ENCODE measurements at places on chromosomes 2 and 18. TPM values are rescaled to one million over a fixed set of nuclear protein-coding genes. Genes with fewer than 3 reads are reported as not detected.
A peak's percentile ranks its signal among the peaks of the same experiment; 100 is the strongest.

- no peak overlapping the region for H3K4me3 ChIP-seq
- no peak overlapping the region for H3K27ac ChIP-seq
- no peaks in the 10 kb centered on the region for H3K36me3 ChIP-seq
- H3K4me1 ChIP-seq = no peaks in the 10 kb centered on the region
- DNase-seq = no peak
Measured at GRCh38 chr18:44411976-44412375, 268.7 kb upstream of the SETBP1 start.

GRCh38 chr2:39362595-39362994 is 74.5 kb downstream of the MAP4K3 start:
- H3K27ac ChIP-seq = no peak overlapping the region
- H3K27me3 ChIP-seq = peaks cover 12% of the 10 kb centered on the region
- H3K4me3 ChIP-seq = no peak overlapping the region
- no peak for DNase-seq
- peaks cover 63% of the 10 kb centered on the region for H3K36me3 ChIP-seq
- H3K4me1 ChIP-seq = peaks cover 46% of the 10 kb centered on the region

- H3K36me3 ChIP-seq = no peaks in the 10 kb centered on the region
- no peak for DNase-seq
- H3K4me1 ChIP-seq = peaks cover 24% of the 10 kb centered on the region
Measured at GRCh38 chr2:12619975-12620374, 96.8 kb upstream of the TRIB2 start.

GRCh38 chr2:232385660-232386489 is 7.3 kb downstream of the ALPP start:
- H3K4me3 ChIP-seq = peak overlapping the region; percentile 68
- H3K27me3 ChIP-seq = peaks cover 87% of the 10 kb centered on the region
- no peak for DNase-seq
- peaks cover 19% of the 10 kb centered on the region for H3K4me1 ChIP-seq
- H3K27ac ChIP-seq = no peak overlapping the region
- no peaks in the 10 kb centered on the region for H3K36me3 ChIP-seq

GRCh38 chr18:44370861-44371260 is 309.8 kb upstream of the SETBP1 start:
- H3K36me3 ChIP-seq = peaks cover 37% of the 10 kb centered on the region
- no peak overlapping the region for H3K4me3 ChIP-seq
- no peak for DNase-seq
- peaks cover 4% of the 10 kb centered on the region for H3K27me3 ChIP-seq

DNA sequence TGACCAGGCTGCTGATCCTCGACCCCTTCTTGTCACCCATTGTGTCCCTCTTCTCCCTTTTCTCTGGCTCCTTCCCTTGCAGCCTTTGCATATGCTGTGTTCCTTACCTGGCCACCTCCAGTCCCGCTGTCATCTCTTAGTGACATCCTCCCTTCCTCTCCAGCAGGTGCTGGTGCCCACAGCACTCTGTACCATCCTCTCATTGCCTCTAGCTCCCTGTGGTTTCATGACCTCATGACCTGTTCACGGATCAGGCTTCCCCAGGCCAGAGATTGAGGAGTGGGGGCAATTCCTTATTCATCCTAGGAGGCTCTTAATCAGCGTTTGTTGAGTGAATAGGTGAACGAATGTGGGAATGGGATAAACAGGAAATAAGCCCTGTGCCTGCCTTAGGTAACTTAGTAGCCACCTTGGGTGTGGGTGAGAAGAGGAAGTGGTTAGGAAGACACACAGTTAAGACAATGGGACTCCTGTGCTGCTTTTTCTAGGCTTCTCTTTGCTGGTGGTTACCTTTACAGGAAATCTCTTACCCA is 35.5 kb downstream of the ITGA6 start:
- no peak overlapping the region for H3K27ac ChIP-seq
- peaks cover 16% of the 10 kb centered on the region for H3K36me3 ChIP-seq
- H3K4me3 ChIP-seq = no peak overlapping the region

DNA sequence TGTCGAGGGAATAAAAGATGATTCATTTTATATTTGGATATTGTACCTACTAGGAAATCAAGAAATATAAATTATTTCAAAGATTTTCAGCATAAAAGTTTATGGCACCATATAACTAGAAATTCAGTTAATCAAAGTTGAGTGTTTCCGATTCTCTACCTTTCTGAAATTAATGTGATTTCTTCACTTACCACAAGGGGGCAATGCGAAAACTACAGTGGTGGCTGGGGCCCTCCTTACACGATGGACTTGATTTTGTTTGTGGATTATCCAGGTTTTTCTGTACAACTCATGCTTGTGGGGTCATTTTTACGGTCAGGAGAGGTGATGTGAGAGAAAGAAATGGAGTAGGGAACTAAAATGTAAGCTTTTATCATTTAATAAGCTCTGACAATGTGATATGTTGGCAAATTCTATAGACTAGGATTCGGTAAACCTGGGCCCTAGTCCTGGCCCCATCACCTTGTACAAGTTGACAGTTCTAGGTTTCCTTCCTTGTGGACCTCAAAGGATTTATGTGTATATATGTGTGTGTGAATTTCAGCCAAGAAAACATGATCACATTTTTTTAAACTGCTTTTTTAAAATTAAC is 47.6 kb downstream of the G6PC2 start:
- no peaks in the 10 kb centered on the region for H3K36me3 ChIP-seq
- H3K27ac ChIP-seq = no peak overlapping the region
- no peak overlapping the region for H3K4me3 ChIP-seq
- H3K27me3 ChIP-seq = no peaks in the 10 kb centered on the region
- no peaks in the 10 kb centered on the region for H3K4me1 ChIP-seq

- no peaks in the 10 kb centered on the region for H3K36me3 ChIP-seq
- H3K4me1 ChIP-seq = peaks cover 17% of the 10 kb centered on the region
- H3K27me3 ChIP-seq = no peaks in the 10 kb centered on the region
- no peak overlapping the region for H3K27ac ChIP-seq
Measured at GRCh38 chr2:76283350-76283749, 572.6 kb upstream of the GCFC2 start.

DNA sequence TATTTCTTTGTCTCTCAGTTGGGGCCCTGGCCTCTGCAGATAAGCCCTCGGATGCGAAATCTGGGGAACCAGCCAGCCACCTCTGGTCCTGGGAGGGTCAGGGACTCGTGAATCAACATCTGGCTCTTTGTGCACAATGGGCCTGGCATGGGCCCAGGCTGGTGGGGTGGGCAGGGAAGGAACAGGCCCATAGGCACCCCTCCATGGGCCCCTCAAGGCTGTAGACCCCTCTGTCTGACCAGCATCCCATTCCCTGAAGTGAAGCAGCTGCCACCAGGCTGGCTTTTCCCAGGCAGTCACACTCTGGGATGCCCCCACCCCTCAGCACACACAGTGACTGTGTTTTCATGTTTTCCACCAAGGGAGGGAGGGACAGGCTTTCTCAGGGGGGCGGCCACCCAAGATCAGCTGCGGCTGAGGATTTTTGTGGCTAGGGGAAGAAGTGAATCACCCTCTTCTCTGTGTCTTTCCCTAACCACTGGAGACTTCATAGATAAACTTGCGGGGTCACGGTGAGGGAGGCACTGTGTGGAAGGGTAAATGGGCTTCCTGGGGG is 166.0 kb downstream of the AGAP1 start:
- no peak for DNase-seq
- no peak overlapping the region for H3K27ac ChIP-seq
- H3K27me3 ChIP-seq = no peaks in the 10 kb centered on the region
- peaks cover 17% of the 10 kb centered on the region for H3K36me3 ChIP-seq

GRCh38 chr2:3876685-3877084 is 173.3 kb downstream of the DCDC2C start:
- peaks cover 7% of the 10 kb centered on the region for H3K27me3 ChIP-seq
- H3K27ac ChIP-seq = no peak overlapping the region
- no peak overlapping the region for H3K4me3 ChIP-seq
- no peaks in the 10 kb centered on the region for H3K4me1 ChIP-seq
- peaks cover 63% of the 10 kb centered on the region for H3K36me3 ChIP-seq

GRCh38 chr2:196591621-196592022 is 47.9 kb upstream of the CCDC150 start:
- peaks cover 16% of the 10 kb centered on the region for H3K4me1 ChIP-seq
- no peak overlapping the region for H3K27ac ChIP-seq
- H3K4me3 ChIP-seq = peak overlapping the region; percentile 87

GRCh38 chr2:184646177-184646576 is 47.8 kb downstream of the ZNF804A start:
- H3K27me3 ChIP-seq = no peaks in the 10 kb centered on the region
- H3K27ac ChIP-seq = no peak overlapping the region

DNA sequence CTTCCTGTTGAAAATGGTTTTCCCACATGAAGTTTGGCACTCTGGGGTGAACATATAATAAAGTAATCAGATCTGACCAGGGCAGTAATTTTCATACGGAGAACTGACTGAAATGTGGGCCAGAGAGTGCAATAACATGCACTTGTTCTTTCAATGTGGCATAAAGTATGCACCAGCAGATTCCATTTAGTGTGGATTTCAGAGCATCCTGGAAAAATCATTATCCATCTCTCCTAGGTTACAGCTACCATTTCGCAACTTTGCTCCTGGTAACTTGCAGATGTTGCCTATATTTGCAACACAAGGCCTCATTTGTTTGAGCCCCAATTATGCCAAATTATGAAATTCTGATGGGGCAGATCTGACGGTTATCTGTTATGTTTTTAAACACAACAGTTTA is 55.4 kb downstream of the COLEC12 start:
- no peak overlapping the region for H3K27ac ChIP-seq
- H3K27me3 ChIP-seq = no peaks in the 10 kb centered on the region
- DNase-seq = no peak
- no peaks in the 10 kb centered on the region for H3K36me3 ChIP-seq

- H3K27me3 ChIP-seq = no peaks in the 10 kb centered on the region
- no peak overlapping the region for H3K27ac ChIP-seq
- no peak for DNase-seq
- no peak overlapping the region for H3K4me3 ChIP-seq
- no peaks in the 10 kb centered on the region for H3K36me3 ChIP-seq
Measured at GRCh38 chr2:59986511-59986910, 566.9 kb downstream of the BCL11A start.

GRCh38 chr2:17069564-17069963 is 403.9 kb upstream of the CYRIA start:
- H3K4me3 ChIP-seq = no peak overlapping the region
- no peak overlapping the region for H3K27ac ChIP-seq
- H3K36me3 ChIP-seq = peaks cover 19% of the 10 kb centered on the region

- no peak overlapping the region for H3K27ac ChIP-seq
- peaks cover 16% of the 10 kb centered on the region for H3K4me1 ChIP-seq
- H3K36me3 ChIP-seq = peaks cover 9% of the 10 kb centered on the region
- H3K27me3 ChIP-seq = no peaks in the 10 kb centered on the region
- no peak for DNase-seq
- H3K4me3 ChIP-seq = no peak overlapping the region
Measured at GRCh38 chr2:37997629-37998028, 72.5 kb downstream of the RMDN2 start.

DNA sequence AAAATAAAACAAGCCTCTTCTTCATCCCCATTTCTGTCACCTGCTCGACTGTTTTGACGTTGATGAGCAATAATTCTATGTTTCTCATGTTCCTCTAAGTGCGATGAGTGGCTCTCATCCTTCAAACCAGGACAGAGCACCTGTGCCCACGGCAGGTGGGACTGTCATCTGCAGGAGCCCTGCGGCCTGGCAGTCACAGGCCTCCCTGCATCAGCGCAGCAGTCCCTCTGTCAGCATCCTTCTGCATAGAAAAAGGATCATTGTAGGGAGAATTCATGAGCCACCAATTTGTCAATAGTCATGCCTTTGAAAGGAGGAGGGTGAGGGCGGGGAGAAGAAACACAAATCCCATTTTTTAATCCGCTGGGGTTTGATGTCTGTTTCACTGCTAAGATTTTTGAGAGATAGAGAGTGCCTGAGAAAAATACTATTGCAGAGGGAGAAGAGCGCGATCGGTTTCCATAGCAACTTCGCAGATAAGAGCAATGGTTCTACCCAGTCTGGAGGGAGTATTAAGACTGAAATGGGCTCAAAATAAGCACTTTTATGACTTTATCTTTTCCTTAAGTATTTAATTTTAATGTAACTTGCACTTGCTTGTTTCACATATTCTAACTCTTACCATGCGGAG is 234.3 kb upstream of the NCKAP5 start:
- no peak overlapping the region for H3K4me3 ChIP-seq
- H3K4me1 ChIP-seq = peaks cover 3% of the 10 kb centered on the region
- no peaks in the 10 kb centered on the region for H3K36me3 ChIP-seq
- H3K27me3 ChIP-seq = no peaks in the 10 kb centered on the region
- DNase-seq = no peak

Gene DOK6
- total RNA-seq = 4.1 TPM

Gene IL1RL1
- total RNA-seq = 0.05 TPM

Gene COL6A3
- 3.9 TPM for total RNA-seq

Gene ZC3H6
- total RNA-seq = 13.0 TPM

Gene CWC22
- 27.5 TPM for total RNA-seq

Data from WTC11 (cell line).